ENCODE measurements at places on chromosomes 2 and 18.

DNA sequence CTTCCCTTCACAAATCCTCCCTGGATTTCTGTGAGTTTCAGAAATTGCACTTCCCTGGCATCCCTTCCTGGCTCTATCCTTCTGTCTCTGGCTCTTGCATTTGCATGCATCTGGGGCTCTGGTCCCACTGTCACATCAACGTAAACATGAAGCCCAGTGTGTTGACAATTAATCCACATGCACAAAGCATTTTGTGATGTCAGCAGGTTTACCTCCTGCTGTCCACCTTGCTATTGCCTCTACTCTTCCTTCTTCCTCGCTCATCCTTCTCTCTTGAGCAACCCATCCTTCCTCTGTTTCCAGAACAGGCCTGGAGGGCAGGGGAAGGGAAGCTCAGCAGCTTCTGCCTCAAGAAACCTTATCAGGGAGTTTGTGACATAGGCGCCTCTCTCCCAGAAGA, 111.7 kb upstream of the ATP5MC3 start:
- DNase-seq: no peak

GRCh38 chr2:183124957-183125255, 663 bp downstream of the NUP35 start:
- no peak for DNase-seq

- no peak for DNase-seq
These were observed 232.7 kb downstream of the MBD2 start for GRCh38 chr18:53991805-53992204.

GRCh38 chr18:51614033-51614432, 416.6 kb upstream of the MEX3C start:
- DNase-seq: no peak

- DNase-seq: no peak
These were observed 287.0 kb upstream of the SLC14A2 start for GRCh38 chr18:45328296-45328695.

GRCh38 chr18:24656551-24657443, 196.4 kb downstream of the HRH4 start:
- DNase-seq: no peak

GRCh38 chr18:79432376-79433120, 36.8 kb downstream of the NFATC1 start:
- no peak for DNase-seq

- DNase-seq: no peak
These were observed 12.2 kb upstream of the SKOR2 start for GRCh38 chr18:47263430-47264307.

DNA sequence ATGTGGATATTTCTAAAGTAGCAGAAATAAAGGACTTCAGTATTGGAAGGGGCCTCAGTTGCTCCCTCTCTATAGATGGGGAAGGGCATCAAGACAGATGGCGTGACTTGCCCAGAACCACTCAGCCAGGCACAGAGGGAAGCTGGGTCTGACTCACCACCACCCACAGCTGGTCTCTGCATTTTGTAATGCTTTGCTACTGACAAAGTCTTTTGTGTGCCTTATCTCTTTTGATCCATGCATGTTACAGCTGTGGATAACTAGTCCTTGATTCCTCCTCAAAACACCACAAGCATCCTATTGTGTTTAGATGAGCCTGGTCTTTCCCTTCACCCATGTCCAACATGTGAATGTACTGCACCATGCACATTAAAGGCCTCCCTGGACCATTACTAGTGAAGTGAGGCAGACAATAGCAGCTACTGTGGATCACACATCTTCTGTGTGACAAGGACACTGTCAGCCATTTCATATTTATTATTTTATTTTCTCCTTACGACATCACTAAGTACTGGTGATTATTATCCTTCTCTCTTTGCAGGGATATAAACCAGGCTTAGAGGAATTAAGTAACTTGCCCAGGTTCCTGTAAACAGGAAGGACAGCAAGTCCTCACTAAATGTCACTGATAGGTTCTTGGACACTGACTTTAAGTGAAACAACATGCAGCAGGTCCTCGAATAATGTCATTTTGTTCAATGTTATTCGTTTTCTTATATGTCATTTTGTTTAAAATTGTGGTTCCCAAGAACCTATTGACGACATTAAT, 29.6 kb upstream of the IL37 start:
- DNase-seq: peak; percentile 77

GRCh38 chr2:11765501-11765900, 19.1 kb downstream of the LPIN1 start:
- DNase-seq: no peak

- DNase-seq: no peak
These were observed 14.3 kb downstream of the DSG2 start for GRCh38 chr18:31512203-31512764.

DNA sequence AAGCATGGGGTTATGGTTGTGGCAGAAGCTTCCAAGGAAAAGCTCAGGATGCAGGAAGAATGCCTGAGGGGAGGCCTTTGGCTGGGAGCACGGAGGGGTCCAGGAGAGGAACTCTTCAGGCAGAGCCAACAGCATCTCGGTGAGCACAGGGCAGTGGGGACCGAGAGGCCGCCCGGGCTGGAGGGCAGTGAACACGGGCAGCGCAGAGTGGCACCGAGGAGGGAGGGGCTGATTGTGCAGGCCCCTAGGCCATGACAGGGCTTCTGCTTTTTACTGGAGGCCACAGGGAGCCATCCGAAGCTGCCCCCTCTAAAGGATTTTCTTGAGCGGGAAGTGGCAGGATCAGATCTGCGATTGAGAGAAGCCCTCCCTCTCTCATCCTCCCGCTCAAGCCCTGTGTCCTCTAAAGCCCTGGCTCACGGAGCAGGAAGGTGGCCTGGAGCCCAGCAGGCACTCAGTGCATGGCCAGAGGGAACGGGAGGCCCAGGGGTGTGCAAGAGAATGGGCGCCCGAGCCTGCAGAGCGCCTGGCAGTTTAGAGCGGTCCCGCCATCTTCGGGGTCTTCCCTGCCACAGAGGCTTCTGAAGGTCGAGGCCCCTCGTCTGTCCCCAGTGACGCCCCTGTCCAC, 110.0 kb upstream of the STON1 start:
- DNase-seq: no peak

DNA sequence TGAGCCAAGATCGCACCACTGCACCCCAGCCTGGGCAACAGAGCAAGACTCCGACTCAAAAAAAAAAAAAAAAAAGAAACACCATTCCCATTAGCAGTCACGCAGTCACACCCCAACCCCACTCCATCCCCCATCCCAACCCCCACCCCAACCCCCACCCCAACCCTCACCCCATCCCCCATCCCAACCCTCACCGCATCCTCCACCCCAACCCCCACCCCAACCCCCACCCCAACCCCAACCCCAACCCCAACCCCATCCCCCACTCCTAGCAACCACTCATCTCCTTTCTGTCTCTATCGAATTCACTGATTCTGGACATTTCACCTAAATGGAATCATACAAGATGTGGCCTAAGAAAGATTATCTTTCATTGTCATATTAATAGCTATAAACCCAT, 25.9 kb upstream of the ATP9B start:
- DNase-seq: no peak

DNA sequence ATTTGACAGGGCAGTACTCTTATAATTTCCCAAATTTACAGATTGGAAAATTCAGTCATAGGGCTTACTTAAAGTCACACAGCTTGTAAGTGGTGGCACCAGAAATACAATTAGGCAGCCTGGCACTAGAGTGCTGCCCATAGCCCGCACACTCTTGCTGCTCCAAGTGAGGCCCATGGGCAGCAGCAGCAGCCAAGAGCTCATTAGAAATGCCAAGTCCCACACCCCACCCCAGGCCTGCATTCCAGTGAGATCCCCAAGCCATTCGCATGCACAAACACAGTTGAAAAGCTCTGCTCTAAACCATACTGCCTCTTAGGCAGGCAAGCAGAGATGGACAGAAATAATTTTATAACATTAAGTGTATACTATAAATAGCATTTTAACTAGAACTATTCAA, 379.3 kb upstream of the PKDCC start:
- no peak for DNase-seq

DNA sequence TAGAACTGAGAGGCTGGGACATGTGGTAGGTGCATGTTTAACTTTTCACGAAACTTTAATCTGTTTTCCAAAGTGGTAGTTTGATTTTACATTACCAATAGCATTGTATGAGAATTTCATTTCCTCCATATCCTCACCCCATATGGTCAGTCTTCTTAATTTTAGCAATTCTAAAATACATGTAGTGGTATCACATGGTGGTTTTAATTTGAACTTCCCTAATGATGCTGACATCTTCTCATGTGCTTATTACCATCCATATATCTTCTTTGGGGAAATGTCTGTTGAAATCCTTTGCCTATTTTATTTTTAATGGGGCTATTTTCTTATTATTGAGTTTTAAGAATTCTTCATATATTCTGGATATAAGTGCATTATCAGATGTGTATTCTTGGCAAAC, 89.3 kb downstream of the BCL2L11 start:
- DNase-seq: no peak

- DNase-seq: no peak
These were observed 138.9 kb upstream of the APCDD1 start for GRCh38 chr18:10315522-10315921.

- no peak for DNase-seq
These were observed 21.5 kb upstream of the BIN1 start for GRCh38 chr2:127128445-127128904.

- DNase-seq: no peak
These were observed 66.2 kb upstream of the MCFD2 start for GRCh38 chr2:46981662-46982350.

GRCh38 chr2:222993920-222994650, 57.9 kb upstream of the KCNE4 start:
- DNase-seq: no peak

- DNase-seq: no peak
These were observed 105.9 kb upstream of the ID2 start for GRCh38 chr2:8575834-8576423.

DNA sequence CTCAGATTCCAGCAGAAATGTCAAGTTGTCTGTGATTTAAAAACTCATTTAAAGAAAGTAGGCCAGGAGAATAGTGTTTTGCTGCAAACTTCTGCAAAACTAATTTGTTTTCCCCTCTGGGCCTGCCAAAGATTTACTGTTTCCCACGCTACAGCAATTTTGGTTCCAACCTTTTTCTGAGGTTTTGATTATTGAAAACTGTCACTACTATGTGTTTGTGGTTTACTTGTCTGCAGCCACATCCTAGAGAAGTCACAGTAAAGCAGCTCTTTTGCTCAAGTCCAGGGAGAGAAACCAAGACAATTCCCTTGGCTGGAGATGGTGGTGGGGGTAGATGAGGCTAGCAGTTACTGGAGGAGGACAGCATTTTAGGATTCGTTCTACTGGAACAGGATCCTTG, 12.8 kb downstream of the IL1R2 start:
- DNase-seq: peak; percentile 24

GRCh38 chr2:205482399-205483081, 199.8 kb upstream of the NRP2 start:
- no peak for DNase-seq

DNA sequence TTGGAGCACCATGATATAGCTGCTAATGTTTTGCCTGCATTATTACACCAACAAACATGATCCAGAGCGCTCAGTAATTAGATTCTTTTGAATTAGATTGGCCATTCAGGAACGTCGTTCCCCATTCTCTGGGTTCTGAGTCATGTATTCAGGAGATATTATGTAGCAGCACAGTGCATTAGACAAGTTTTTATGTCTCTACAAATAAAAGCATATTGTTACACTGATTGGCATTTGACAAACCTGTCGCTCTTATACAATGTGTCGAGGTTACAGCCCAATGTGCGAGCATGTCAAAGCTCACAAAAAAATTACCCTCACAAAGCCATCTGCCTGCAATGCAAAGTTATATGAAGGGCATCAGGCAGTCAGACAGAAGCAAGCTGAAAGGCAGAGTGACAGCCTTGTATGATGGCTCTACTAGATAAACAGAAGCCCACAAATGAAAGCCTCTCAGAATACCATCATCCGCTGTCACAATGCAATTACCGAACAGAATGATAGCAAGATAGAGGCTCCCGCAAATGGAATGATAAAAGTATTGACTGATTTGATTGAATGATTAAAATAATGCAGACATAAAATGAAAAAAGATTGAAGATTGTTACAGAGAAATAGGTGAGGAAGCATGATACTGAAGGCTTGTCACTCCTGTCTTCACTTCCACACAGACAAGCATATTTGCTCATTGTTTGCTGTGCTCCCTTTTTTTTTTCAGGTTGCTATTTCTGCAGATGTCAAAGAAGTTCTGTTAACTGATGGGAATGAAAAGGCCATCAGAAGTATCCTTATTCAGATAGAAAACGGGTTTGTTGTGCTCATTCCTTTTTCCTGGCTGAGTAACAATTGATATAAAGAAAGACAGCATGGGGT, 234.6 kb upstream of the SIX3 start:
- no peak for DNase-seq

Measured in activated CD4-positive, alpha-beta memory T cell treated with anti-CD3 and anti-CD28 coated beads for 36 hours (primary cell).